Fibroblast of upper back skin (primary cell): ENCODE measurements at places on chromosomes 13 and 19.

GRCh38 chr13:103510007-103510535 is 443.9 kb upstream of the SLC10A2 start:
- no peak for DNase-seq

DNA sequence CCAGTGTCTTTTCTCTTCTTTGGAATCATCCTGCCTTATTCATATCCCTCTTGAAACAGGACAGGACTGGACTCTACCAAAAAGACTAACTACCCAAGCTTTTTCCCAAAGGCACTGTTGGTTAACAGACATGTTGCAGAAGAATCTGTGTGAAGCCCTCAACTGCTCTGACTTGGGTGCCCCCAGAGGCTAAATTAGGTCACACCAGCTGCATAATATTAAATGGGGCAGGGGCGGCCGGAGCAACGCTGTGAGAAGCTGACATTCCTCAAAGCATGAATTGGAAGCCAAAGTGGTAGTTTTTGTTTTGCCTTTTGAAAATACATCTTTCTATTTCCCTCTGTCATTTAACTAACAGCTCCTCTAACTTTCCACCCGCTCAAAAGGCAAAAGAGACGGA is 185.9 kb downstream of the LHFPL6 start:
- peak; percentile 20 for DNase-seq

- DNase-seq = no peak
Observed at GRCh38 chr19:7545904-7546303, 10.4 kb downstream of the PNPLA6 start.

DNA sequence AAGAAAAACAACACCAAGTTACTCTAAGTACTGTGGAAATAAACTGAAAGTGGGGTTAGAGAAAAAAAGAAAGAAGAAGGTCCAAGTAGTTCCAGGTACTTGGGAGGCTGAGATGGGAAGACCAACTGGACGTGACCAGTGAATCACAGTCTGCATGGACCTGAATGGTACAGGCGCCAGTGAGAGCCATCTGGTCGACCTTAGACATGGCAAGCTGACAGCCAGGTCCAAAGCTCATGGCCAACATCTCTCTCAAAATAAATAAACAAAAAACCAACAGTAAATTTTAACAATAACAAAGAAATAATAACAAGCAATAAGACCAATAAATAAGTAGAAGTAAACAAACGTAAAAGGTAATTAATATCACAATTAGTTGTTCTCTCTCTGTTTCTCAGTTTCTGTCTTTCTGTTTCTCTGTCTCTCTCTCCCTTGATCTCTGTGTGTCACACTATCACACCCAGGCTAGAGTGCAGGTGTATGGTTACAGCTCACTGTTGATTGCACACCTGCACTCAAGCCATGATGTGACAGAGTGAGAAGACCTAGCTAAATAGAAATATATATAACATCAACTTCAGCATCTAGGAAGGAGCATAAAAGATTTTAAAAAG is 31.6 kb upstream of the ZNF724 start:
- DNase-seq = no peak

DNA sequence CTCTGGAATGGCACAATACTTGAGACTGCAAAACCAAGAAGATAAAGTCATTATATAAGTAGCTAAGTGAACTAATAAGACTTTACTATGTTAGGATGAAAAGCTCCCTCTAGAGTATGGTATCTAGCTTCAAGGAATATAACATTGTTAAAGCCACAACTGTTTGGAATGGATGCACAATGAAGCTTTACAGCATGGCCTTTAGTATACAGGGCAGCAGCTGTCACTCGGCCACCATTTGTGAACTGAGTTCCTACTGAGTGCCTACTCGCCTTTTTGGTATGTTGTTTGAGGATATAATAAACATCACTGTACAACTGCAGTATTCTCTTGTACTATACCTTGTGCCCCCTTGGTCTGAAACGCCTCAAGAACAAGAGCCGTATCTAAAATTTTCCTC is 6.8 kb downstream of the ALG5 start:
- no peak for DNase-seq

DNA sequence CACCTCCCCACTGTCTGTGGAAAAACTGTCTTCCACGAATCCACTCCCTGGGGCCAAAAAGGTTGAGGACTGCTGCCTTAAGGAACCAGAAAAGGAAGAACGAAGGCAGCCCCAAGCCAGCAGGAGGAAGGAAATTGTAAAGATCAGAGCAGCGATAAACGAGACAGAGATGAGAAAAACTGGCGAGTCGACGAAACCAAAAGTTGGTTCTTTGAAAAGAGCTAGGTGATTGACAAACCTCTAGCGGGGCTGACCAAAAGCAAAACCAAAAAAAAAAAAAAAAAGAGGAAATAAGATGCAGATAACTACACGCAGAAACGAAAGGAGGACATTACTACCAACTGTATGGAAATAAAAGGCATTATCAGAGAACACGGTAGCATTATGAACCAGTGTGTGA is 76.9 kb downstream of the GADD45B start:
- DNase-seq = no peak

- no peak for DNase-seq
Observed at GRCh38 chr13:75214846-75215245, 267.1 kb downstream of the TBC1D4 start.
